Stomach (tissue), 19 donors: ENCODE measurements at places on chromosomes 7 and 10.

- peak; percentile 48 for DNase-seq
These were observed 4.8 kb upstream of the ACTA2 start for GRCh38 chr10:88957381-88957780.

GRCh38 chr7:113159746-113160339, 41.5 kb upstream of the SMIM30 start:
- DNase-seq, result no peak

- DNase-seq, result peak; percentile 55
These were observed 3.1 kb downstream of the CNPY1 start for GRCh38 chr7:155543011-155543876.

DNA sequence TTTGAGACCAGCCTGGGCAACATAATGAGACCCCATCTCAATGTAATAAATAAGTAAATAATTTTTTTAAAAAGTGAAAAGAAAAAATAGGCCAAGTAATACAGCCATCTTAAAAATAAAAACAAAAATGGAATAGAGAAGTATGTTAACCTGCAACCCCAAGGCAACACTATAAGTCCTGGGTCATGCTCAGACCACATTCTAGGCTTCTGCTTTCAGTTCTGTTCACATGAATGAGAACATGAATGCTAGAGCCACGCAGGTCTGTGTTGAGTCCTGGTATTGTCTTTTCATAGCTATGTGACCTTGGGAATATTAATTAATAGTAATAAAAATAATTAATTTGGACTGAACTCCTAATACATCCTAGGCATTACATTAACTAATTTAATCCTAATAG, 284.0 kb downstream of the AUTS2 start:
- no peak for DNase-seq

DNA sequence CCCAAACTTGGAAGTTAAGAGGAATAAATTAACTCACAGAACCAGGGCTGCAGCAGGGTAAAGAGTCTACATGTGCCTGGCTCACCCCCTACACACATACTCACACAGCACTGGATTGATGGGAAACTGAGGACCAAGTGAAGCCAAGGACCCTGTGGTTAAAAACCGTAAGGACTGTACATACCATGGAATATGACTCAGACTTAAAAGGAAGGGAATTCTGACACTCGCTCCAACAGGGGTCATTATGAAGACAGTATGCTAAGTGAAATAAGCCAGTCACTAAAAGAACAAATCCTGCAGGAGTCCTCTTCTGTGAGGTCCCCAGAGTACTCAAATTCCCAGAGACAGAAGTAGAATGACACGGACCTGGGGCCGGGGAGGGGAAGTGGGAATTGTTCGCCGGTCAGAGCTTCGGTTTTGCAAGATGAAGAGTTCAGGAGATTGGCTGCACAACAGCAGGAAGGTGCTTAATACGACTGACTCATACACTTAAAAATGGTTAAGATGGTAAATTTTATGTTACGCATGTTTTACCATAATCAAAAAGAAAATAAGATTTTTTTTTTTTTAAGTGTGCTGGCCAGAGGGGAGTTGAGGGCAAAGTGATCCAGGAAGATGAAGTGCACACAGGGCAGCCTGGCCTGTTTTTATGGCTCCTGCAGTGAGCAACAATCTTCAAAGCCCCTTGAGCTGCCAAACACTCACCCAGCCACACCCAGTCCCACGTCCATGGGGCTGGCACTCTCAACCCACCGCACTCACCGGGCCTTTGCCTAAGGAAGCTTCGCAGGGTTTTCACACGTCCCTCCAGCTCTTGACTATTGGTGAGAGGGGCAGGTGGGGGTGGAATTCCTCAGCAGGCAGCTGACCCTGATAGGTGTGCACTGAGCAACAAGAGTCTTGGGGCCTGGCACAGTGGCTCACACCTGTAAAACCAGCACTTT, 26.4 kb downstream of the DRGX start:
- DNase-seq, result no peak

GRCh38 chr10:6396652-6397051, 183.4 kb downstream of the PRKCQ start:
- no peak for DNase-seq

DNA sequence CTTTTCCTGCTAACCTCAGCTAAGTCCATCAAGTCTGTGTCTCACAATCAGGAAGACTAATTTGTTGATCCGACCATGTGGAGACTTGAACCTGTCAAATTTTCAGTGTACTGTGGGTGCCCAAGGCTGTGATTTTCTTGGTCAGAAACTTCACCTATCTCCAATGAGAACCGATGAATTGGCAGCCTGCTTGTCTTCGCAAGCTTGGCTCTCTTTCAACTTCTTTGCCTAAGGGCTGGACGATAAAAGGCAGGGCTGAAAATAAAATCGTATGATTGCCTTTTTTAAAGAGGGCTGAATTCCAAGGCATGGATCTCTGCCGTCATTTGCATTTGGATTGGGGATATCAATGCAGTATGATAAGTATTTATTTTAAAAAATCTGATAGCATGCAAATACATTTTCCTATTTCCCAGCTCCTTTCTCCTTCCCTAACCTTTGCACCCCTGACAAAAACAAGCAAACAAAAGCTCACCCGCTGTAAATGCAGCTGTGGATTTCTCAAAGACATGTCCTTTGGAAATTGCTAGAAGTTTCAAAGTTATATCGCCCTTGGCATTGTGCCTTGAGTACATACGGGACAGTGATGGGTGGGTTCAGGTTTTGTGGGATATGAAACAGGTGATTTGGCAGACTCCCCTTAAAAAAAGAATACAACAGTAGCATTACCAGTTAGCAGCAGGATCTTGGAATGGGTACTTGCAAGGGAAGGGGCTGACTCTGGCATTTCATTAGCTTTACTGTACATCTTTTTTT, 80.6 kb downstream of the NPTX2 start:
- DNase-seq, result no peak
